ENCODE measurements at places on chromosomes 4 and X. TPM values are rescaled to one million over a fixed set of nuclear protein-coding genes. Genes with fewer than 3 reads are reported as not detected.

Gene NXF2B
- polyA plus RNA-seq, result not detected

Gene GJB1
- polyA plus RNA-seq, result not detected

Gene MYOZ2
- not detected for polyA plus RNA-seq

Gene SGMS2
- 15.6 TPM for polyA plus RNA-seq

Gene GTPBP6
- 17.2 TPM for polyA plus RNA-seq

Gene USP17L21
- not detected for polyA plus RNA-seq

Gene FGFR3
- not detected for polyA plus RNA-seq

Gene CT83
- not detected for polyA plus RNA-seq

DNA sequence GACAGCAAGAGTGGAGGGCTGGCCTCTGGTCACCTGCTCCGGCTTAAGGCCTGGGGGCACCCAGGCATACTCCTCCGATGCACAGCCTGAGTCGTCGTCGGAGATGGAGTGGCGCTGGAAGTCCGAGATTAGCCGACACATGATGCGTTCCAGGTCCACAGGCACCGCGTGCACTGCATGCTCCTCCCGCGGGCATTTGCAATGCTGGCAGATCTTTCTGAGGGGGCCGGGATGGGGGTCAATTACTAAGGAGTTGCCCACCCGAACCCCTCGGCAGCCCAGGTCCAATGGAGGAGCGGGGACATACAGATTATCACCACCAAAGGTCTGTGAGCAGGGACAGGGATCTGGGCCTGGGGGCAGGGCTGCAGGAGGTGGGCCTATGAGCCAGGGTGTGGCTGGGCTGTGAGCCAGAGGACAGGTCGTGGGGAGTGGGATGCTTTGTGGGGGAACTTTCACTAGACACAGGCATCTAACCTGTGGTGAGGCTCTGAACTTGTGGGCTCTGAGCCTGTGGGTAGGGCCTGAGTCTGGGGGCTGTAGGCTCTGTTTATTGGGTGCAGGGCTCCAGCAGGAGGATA is 2.4 kb downstream of the PRICKLE3 start:
- no peak overlapping the region for H3K27ac ChIP-seq
- peaks cover 25% of the 10 kb centered on the region for H3K4me1 ChIP-seq
- peaks cover 38% of the 10 kb centered on the region for H3K36me3 ChIP-seq
- no peaks in the 10 kb centered on the region for H3K27me3 ChIP-seq

GRCh38 chrX:103774070-103774642 is 2.5 kb upstream of the PLP1 start:
- peak; percentile 10 for DNase-seq
- H3K27ac ChIP-seq, result no peak overlapping the region
- H3K27me3 ChIP-seq, result peaks cover 2% of the 10 kb centered on the region
- no peaks in the 10 kb centered on the region for H3K36me3 ChIP-seq
- no peak overlapping the region for H3K4me3 ChIP-seq
- no peaks in the 10 kb centered on the region for H3K4me1 ChIP-seq

GRCh38 chrX:120446498-120446897 is 22.6 kb downstream of the LAMP2 start:
- no peaks in the 10 kb centered on the region for H3K27me3 ChIP-seq
- H3K36me3 ChIP-seq, result peaks cover 88% of the 10 kb centered on the region
- H3K4me1 ChIP-seq, result no peaks in the 10 kb centered on the region
- no peak for DNase-seq

DNA sequence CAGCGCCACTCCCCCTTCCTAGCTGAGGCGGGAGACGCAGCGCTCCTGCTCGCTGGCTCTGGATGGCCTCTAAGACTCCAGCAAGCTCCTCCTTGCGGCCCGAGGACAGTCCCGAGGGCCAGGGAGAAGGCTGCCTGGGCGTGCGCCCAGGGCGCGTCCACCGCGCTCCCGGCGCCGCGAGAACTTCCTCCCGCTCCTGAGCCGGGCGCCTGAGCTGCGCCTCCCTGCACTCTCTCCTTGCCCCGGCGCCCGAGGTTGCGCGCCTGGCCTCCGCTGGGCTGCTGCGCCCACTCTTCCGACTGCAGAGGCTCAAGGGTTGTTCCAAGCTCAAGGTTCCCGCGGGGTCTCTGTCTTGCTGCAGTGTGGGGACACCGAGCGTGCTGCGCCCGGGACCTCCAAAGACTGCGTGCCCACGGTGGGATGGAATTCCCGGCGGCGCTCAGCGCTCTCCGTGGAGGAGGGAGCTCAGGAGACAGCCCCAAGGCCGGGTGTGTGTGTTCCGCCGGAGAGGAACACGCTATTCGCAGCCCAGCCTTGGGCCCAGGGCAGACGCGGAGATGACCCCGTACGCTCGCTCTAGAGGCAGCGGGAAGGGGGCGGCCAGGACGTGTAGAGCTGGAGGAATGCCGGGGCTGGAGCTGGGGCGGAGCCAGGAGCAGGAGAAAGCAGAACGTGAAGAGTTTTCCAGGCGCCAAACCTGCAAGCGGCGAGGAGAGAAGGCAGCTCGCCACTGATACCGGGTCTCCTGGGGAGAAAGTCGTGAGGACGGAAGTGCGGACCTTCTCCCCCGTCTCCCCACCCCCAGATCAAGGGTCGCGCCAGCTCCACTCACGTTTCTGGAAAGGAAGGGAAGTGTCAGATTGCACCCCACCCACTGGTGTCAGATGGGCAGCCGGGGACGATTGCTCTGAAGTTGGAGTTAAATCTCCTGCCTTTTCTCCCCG is at the start of gene ARHGAP6:
Gene ARHGAP6, minus strand, starts transcription at position 753 of the 944 bp plus-strand sequence. CDS start 1,092 bp downstream, outside the sequence.
- H3K27ac ChIP-seq, result no peak within 1 kb of the TSS
- no peaks in the 10 kb centered on the region for H3K4me1 ChIP-seq
- peaks cover 51% of the 10 kb centered on the region for H3K27me3 ChIP-seq
- no peaks in the 10 kb centered on the region for H3K36me3 ChIP-seq
- no peak within 1 kb of the TSS for H3K4me3 ChIP-seq
- no peak for DNase-seq

GRCh38 chrX:87727620-87728019 is 210.0 kb downstream of the KLHL4 start:
- no peaks in the 10 kb centered on the region for H3K27me3 ChIP-seq
- H3K4me1 ChIP-seq, result no peaks in the 10 kb centered on the region
- H3K36me3 ChIP-seq, result no peaks in the 10 kb centered on the region
- H3K4me3 ChIP-seq, result no peak overlapping the region
- DNase-seq, result no peak

DNA sequence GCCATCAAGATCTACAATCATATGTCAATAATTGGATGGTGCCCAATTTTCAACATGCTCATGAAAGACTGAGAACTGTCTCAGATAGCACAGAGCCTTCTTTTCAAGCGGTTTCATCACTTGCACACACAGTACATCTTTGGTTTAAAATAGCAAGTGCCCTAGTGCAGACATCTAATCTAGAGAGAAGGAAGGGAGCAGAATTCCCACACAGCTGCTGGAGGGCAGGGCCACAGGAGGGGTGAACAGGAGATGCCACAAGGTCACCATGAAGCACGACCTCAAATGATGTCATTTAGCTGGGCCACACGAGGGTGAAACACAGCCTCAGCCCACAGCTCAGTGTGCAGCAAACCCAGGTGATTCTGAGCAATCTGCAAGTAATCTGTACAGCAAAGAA is 24.3 kb downstream of the LEF1 start:
- H3K27me3 ChIP-seq, result no peaks in the 10 kb centered on the region
- H3K27ac ChIP-seq, result no peak overlapping the region
- DNase-seq, result no peak
- no peaks in the 10 kb centered on the region for H3K4me1 ChIP-seq
- H3K4me3 ChIP-seq, result no peak overlapping the region

DNA sequence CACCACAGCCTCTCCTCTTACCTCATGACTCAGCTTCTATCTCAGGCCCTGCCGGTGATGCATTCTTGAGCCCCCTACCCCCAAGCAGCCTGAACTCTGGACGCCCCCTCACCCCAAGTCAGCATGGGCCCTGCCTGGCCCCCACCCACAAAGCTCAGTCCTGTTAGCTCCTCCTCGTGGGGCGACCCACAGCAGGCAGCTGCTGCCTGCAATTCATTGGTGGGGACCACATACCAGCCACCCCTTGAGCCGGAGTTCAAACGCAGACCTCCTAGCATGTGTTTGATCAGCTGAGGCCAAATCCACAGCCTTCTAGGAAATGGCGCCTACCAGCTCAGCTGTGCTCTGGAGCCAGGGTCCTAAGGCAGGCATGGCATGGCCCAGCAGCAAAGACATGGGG is 111.8 kb downstream of the EFNB1 start:
- no peaks in the 10 kb centered on the region for H3K4me1 ChIP-seq
- H3K36me3 ChIP-seq, result no peaks in the 10 kb centered on the region
- no peak overlapping the region for H3K4me3 ChIP-seq
- no peaks in the 10 kb centered on the region for H3K27me3 ChIP-seq
- H3K27ac ChIP-seq, result no peak overlapping the region

DNA sequence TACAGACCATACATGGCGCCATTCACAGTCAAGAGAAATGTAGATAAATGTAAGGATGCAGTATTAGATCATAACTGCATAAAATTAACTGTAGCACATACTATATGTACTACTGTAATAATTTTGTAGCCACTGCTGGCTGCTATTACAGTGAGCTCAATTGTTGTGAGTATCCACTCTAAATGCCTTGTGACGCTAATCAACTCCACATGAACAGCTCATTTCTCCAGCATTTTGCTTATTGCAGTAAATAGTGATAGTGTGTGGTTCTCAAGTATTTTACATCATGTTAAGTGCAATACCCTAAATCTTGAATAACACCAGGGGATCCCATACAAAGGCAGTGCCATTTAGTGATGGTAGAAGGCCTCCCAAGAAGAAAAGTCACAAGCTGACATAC is 21.2 kb downstream of the FGFBP1 start:
- no peak overlapping the region for H3K4me3 ChIP-seq
- no peaks in the 10 kb centered on the region for H3K36me3 ChIP-seq
- H3K27me3 ChIP-seq, result no peaks in the 10 kb centered on the region
- DNase-seq, result no peak
- no peaks in the 10 kb centered on the region for H3K4me1 ChIP-seq
- no peak overlapping the region for H3K27ac ChIP-seq

DNA sequence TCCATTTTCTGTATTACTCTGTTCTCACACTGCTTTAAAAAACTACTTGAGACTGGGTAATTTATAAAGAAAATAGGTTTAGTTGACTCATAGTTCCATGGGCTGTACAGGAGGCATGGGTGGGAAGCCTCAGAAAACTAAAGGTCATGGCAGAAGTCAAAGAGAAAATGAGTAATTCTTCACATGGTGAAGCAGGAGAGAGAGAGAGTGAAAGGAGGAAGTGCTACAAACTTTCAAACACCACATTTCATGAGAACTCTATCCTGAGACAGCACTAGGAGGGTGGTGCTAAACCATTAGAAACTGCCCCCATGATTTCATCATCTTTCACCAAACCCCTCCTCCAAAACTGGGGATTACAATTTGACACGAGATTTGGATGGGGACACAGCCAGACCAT is 108.0 kb upstream of the PBDC1 start:
- no peak overlapping the region for H3K27ac ChIP-seq
- H3K4me3 ChIP-seq, result no peak overlapping the region
- no peaks in the 10 kb centered on the region for H3K36me3 ChIP-seq
- no peaks in the 10 kb centered on the region for H3K27me3 ChIP-seq

DNA sequence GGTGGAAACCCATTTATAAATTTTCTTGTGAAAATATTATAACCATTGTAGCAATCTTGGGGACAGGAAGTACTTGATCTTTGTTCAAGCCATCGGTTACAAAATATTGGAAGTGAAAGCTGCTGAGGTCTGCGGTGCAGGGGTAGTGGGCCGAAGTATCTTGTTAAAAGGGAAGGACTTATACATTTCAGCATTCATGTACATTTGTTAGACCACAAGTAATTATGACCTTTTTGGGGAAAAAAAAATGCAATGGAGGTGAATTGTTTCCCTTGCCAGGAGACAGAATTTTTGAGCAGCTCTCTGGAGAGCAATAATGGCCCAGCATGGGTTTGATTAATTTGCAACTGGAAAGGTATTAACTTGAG is 121.3 kb downstream of the EGF start:
- peak; percentile 75 for DNase-seq
- H3K27ac ChIP-seq, result no peak overlapping the region
- H3K4me3 ChIP-seq, result peak overlapping the region; percentile 45
- no peaks in the 10 kb centered on the region for H3K36me3 ChIP-seq
- peaks cover 75% of the 10 kb centered on the region for H3K27me3 ChIP-seq
- peaks cover 36% of the 10 kb centered on the region for H3K4me1 ChIP-seq

- H3K4me1 ChIP-seq, result no peaks in the 10 kb centered on the region
- no peak overlapping the region for H3K4me3 ChIP-seq
- H3K27me3 ChIP-seq, result no peaks in the 10 kb centered on the region
- peaks cover 40% of the 10 kb centered on the region for H3K36me3 ChIP-seq
- no peak overlapping the region for H3K27ac ChIP-seq
- DNase-seq, result no peak
These were observed 8.1 kb upstream of the SLC25A6 start for GRCh38 chrX:1400049-1400448.

DNA sequence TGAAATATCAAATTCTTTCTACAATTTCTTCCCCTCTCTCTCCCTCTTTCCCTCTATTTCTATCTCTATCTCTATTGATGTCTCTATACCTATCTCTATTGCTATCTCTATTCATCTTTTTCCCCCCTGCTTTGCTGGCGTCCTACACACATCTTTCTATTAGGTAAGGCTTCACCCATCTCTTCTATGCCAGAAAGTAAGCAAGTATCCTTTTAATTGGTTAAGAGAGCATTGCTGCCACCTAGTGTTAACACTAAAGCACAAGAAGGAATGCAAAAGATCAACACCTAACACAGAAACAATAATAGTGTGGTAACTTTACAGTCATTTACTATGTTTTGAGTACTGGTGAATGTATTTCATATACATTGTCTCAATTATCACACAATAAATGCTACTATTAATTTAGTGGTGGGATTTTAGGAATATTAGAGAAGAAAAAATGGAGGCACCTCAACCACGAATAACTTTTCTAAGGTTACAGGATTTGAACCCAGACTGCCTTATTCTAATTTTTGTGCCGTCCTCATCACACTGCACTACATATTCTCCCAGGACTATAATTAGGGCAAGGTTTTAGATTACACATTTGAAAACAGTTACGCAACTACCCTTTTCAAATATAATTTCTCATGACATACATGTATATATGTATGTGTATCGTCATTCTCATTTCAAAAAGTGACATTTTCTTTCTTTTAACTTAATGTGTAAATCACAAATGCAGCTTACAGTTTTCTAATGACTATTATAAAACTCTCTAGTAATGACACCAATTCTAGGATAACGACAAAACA is 3.7 kb upstream of the C4orf36 start:
- no peak overlapping the region for H3K27ac ChIP-seq
- H3K27me3 ChIP-seq, result peaks cover 20% of the 10 kb centered on the region
- H3K4me3 ChIP-seq, result no peak overlapping the region
- peak; percentile 61 for DNase-seq

GRCh38 chr4:150089732-150090131 is 11.5 kb downstream of the DCLK2 start:
- DNase-seq, result no peak
- no peaks in the 10 kb centered on the region for H3K27me3 ChIP-seq
- H3K4me1 ChIP-seq, result no peaks in the 10 kb centered on the region
- H3K27ac ChIP-seq, result no peak overlapping the region
- H3K4me3 ChIP-seq, result no peak overlapping the region
- H3K36me3 ChIP-seq, result no peaks in the 10 kb centered on the region

DNA sequence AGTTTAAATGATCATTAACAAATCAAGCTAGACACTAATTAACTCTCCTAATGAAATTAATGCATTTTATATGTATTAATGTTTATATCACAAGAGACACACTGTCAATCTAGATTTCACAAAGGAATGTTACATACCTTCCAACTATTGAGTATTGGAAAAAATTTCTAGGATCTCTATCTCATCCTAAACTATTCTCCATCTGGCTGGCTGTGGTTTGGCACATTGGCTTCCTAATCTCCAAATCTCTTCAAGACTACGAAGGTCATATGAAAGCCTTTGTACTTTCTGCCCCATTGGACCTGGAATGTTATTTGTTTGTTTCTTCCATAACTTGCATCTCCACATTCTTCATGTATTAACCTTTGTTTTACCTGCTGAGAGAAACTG is 1160.0 kb downstream of the ADGRL3 start:
- DNase-seq, result no peak
- no peak overlapping the region for H3K27ac ChIP-seq
- H3K36me3 ChIP-seq, result no peaks in the 10 kb centered on the region

- DNase-seq, result no peak
- no peaks in the 10 kb centered on the region for H3K36me3 ChIP-seq
- H3K27me3 ChIP-seq, result peaks cover 45% of the 10 kb centered on the region
These were observed 10.9 kb downstream of the DLG3 start for GRCh38 chrX:70455366-70456202.

Measured in CD14-positive monocyte (primary cell).